ENCODE measurements at places on chromosomes 13 and 19.

- DNase-seq, result no peak
Observed at GRCh38 chr19:15112385-15112784, 5.2 kb downstream of the SYDE1 start.

- no peak for DNase-seq
Observed at GRCh38 chr13:40283666-40284065, 382.8 kb downstream of the FOXO1 start.

GRCh38 chr19:5406816-5407215 lies 48.4 kb upstream of the ZNRF4 start:
- no peak for DNase-seq

DNA sequence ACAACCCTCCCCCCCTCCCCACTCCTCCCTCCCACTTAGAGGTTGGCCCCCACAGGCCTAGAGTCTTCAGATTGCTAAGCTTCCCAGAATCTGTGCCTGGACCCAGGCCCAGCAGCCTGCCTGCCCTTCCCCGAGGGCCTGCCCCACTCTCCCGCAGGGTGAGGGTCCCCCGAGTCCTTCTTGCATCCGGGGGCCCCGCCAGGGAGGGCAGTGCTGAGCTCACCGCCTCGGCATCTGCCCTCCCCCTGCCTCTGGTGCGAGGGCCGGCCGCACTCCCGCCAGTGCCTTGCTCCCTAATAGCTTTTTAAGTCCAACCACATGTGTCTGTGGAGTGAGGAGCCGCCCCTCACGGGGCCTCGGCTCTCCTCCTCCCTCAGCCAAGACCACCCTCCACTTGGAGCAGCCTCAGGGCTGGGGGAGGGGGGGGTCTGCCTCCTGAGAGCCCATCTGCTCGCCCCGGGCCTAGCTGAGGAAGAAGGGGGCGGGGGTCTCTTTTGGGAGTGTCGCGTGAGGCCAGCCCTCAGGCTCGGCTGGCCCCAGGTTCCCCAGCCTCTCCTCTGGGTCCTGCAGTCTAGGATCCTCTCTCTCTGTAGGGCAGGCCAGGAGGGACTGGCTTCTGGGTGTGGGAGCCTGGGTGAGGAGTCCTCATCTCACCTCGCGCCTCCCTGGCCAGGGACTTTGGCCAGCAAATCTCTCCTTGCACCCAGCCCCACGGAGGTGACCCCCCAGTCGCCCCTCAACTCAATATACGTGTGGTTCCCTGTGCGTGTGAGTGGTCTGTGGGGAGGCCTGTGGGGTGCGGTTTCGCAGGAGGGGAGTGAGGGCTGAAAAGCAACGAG lies 47.2 kb downstream of the LYL1 start:
- DNase-seq, result no peak

DNA sequence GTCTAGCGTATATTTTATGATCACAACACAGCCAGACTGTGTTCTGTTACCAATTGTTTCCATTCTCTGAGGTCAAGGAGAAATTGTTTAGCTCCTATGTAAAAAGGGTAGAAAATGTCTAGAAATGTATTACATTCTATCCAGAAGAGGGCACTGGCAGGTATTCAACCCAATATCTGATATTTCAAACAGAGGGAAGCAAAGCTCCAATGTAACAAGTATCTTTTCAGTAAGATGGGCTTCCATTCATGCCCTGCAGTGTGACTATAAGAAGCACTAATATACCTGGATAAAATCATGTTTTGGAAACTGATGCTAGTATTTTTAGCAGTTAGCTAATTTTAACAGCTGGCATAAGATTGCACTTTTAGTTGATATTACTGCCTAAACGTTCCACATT lies 312.7 kb downstream of the FGF14 start:
- DNase-seq, result no peak

Measured in dermis microvascular lymphatic vessel endothelial cell (primary cell).